Right lung (tissue), 10 donors: ENCODE measurements at places on chromosomes 2 and 18. TPM values are rescaled to one million over a fixed set of nuclear protein-coding genes. Genes with fewer than 3 reads are reported as not detected.

GRCh38 chr2:29587402-29588190 lies 333.8 kb downstream of the ALK start:
- DNase-seq: no peak

The FAM237A gene
- not detected for polyA plus RNA-seq

DNA sequence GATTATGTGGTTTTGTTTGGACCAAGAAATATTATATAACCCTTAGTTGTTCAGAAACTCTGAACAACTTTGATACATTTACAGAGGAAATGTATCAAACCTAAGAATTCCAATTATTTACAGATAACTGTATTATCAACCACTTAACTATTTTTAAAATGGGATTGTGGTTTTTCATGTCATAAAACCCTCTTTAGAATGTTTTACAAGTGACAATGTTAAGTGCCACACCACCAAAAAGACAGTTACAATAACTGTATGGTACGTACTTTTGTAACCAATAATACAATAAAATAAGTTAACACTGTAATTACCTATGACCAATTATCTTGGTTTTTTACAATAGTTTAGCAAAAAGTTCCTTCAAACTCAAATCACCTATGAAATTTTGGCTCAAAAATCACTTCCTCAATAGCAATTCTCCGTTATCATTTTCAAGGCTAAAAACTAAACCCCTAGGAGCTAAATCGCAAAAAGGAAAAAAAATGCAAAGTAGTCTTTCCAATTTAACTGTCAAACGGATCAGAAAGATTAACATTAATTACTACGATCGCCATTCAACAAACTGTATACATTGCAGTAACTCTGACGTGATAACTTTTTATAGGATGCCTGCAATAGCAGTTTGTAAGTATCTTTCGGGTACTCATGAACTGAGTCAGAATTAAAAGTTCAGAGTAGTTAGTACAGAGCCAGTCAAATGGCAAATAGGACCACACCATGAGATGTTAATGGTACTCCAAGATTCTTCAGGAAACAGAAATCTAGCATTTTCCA lies 1.5 kb downstream of the ROCK1 start:
- no peak for DNase-seq

- DNase-seq: no peak
These were observed 39.4 kb upstream of the ZNF397 start for GRCh38 chr18:35201256-35201931.

The PECR gene
- 8.4 TPM for polyA plus RNA-seq

GRCh38 chr2:143440411-143441012 lies 311.3 kb downstream of the ARHGAP15 start:
- DNase-seq: no peak
